Midbrain (tissue), 1 donor: ENCODE measurements at places on chromosomes 7 and 10.

DNA sequence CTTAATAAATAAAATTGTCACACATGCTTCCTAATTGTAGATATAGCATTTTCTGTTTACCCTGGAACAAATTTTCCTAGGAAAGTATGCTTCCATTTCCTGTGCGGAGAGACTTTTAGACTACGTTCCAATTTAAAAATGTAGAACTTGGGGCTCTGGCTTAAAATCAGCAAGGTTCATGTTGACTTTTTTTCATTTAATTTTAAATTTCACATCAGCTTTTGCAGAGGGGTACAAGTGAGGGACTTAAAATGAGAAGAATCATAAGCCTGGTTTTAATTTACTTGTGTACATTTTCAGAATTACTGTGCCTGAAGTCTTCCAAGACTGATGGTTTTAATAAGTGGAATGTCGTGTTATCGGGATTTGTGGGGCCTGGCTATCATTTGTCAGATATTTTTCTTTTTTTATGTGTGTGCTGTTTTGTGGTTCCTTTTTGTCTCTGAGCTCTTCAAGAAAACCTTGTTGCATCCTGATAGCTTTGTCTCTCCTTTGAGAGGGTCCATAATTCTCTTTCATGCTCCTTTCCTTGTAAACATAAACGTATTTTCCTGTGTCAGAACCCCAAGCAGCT lies 8.8 kb upstream of the ATRNL1 start:
- DNase-seq: no peak

DNA sequence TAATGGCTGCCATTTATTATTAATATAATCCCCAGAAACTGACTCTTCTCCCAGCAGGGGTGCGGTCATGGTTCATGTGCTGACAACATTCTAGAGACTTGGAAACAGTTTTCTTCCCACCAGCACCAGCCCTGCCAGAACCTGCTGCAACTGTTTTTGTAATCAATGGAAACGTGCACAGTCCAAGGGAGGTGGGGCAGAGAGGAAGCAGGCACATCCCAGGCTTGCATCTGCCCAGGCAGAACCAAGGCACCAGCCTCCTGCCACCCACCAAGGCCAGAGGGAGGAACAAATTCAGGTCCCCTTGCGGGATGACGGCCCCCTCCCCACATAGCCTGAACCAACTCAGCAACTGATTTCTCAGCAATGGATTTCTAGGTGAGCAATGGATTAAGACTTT lies 119.0 kb downstream of the OAT start:
- DNase-seq: no peak

DNA sequence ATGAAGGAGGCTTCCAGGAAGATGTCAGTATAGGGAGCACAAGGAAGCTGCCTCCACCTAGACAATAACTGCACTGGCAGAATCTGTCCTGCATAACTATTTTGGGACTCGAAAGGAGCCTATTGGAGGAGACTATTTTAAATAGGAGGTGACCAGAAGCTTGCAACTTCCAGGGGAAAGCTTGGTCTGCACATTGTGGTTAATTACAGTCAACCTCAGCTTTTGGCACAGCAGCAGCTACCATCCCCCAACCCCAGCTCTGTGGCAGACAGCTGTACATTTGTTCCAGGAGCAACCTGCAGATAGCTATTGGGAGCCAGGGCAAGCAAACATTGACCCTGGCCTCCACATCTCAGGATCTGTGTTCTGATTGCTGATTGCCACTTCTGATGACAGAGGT lies 46.3 kb upstream of the NANOS1 start:
- no peak for DNase-seq

DNA sequence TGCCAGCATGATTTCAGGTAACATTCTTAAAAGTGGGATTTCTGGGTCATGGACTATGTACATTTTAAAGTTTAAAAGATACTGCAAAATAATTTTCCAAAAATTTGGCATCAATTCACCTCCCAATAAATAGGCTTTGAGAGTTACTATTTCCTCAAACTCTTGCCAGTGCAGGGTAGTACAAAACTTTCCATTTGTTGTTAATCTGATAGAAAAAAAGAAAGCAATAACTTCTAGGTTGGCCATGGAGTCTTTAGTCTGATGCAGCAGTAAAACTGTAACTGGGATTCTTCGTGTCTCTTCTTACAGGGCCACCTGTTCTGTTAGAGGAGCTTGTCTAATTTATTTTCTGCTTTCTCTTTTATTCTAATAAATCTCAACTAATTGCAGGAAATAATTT lies 241.1 kb downstream of the MAGI2 start:
- DNase-seq: no peak

DNA sequence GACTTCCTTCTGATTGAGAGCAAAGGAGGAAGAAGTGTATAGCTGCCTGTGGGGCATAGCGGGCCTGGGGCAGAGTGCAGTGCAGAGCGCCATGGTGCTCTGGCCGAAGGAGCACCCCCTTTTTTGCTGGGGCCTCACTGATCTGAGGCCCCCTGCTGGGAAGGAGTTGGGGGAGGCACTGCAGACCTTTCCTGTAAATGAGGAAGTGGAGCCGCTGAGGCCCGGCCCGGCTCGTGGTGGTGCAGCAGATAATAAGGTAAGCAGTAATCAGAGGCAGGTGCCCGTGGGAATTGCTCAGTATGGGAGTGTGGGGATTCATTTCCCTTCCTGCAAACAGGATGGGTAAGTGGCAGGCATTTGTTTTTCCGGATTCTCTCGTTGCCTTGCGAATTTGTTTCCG lies 373.7 kb upstream of the MKI67 start:
- no peak for DNase-seq

GRCh38 chr7:45401155-45401554 lies 173.0 kb upstream of the ADCY1 start:
- DNase-seq: no peak

- DNase-seq: no peak
These were observed 5.2 kb upstream of the NOLC1 start for GRCh38 chr10:102146971-102147428.

GRCh38 chr7:149838992-149839408 lies 825 bp downstream of the ZNF862 start:
- peak; percentile 6 for DNase-seq

GRCh38 chr7:47327346-47327697 lies 254.6 kb downstream of the TNS3 start:
- peak; percentile 60 for DNase-seq

- no peak for DNase-seq
These were observed 461.4 kb downstream of the GRM8 start for GRCh38 chr7:126791306-126791705.

- DNase-seq: no peak
These were observed 21.2 kb downstream of the ZNF680 start for GRCh38 chr7:64541438-64542359.

- DNase-seq: peak; percentile 42
These were observed 120.6 kb downstream of the PRPF18 start for GRCh38 chr10:13707156-13707881.

DNA sequence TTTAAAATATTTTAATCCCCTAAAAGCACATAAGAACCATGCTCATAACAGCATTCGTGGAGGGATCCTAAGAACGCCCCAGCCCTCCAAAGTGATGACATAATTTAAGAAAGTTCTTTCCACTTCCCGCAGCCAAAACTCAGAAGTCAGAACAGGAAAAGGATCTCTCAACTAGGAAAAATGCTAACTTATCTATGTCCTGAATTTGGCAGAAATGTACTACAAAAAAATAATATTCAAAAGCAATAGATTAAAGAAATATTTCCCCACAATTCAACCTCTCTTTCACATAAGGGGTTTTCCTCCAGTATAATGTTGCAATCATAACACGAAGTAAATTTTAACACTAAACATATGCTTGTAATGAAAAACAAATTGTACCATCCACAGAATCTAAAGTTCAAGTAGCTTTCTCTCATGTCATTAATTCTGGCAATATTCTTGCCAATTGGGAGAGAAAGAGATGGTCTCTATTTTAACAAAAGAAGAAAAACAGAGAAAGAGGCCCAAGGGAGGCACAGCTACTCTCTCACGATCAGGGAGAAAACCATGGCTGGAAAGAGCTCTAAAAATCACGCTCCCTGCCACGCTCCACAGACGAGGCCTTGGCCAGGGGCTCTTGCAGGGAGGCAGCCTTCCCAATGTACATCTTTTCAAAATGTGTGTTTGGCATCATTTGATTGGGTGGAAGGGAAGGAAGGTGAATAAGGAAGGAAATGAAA lies 22.9 kb downstream of the ASB13 start:
- no peak for DNase-seq

- DNase-seq: no peak
These were observed 11.0 kb upstream of the HPS1 start for GRCh38 chr10:98457721-98458120.

DNA sequence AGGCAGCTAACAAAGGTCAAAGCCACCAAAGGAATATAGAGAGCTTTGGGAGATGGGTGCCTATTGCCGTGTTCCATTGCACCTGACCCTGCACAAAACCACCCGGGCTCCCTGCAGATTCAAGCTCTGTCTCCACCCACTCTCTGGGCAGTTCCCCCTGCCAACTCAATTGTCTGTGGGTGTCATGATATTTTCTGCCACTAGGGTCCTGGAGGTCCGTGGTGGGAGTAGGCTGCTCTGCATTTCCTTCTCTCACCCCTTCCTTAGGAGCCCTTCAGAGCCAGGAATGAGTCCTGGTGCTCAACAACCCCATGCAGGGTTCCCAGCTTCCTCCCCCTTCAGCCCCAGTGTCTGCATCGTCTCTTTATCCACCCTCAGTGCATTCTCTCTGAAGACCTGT lies 34.1 kb downstream of the PNLIPRP2 start:
- DNase-seq: no peak

GRCh38 chr10:60757420-60757895 lies 20.8 kb upstream of the CDK1 start:
- no peak for DNase-seq

DNA sequence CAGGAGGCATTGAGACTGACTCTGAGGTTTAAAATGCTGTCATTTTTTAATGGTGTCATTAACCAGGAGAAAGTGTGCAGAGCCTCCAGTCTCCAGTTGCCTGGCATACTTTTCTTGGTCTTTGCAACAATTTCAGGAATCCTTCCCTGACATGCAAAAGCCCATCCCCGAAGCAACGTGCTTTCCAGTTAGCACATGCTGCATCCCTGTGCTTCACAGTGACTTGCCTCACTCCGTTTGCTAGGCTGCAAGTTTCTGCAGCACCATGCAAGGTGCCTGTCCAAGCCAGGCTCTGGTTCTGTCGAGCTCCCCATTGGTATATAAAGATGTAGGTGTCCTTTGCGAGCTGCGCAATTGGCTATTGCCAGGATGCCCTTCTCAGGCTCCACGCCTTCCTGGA lies 135.0 kb downstream of the GALNT17 start:
- no peak for DNase-seq

GRCh38 chr10:131314799-131315198 lies 3.3 kb upstream of the TCERG1L start:
- DNase-seq: no peak

GRCh38 chr10:34666008-34666704 lies 148.9 kb downstream of the PARD3 start:
- DNase-seq: peak; percentile 36

DNA sequence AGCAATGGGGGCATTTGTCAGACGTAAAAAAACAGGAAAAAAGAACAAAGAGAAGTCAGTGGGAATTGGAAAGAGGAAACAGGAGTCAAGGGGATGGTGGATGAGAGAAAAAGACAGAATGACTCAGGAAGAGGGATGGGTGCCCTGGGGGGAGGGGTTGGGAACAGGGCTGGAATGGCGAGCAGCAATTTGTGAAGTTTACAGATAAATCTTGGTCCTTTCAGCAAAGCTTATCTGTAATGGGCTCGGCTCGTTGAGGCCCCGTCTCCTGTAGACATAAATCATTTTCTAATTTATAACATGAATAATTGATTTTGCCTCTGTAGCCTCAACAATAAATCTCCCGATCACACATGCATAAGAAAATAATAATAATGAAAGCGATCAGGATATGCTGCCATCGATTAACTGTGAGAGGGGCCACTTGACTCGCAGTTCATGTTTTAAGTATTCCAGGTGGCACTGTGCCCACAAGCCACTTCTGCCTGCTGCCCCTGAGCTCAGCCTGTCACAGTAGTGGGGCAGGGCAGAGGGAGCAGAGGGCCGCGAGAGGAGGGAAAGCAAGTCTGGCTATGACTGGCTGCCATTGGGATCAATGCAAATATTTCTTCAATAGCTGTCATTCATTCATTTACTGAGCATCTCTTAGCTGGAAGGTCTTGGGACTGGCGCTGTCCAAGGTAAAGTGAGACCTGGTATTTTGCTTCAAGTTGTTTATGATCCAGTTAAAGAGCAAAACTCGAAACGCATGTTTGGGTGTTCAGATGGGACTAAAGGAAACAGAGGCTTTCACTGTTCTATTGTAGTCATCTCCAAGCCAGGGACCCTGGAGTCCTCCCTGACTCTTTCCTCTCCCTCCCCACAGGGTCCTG lies 47.4 kb upstream of the R3HCC1L start:
- no peak for DNase-seq

- DNase-seq: no peak
These were observed 30.8 kb upstream of the GPAM start for GRCh38 chr10:112214298-112214926.

- no peak for DNase-seq
These were observed 62.6 kb downstream of the RASGEF1A start for GRCh38 chr10:43204042-43204942.

DNA sequence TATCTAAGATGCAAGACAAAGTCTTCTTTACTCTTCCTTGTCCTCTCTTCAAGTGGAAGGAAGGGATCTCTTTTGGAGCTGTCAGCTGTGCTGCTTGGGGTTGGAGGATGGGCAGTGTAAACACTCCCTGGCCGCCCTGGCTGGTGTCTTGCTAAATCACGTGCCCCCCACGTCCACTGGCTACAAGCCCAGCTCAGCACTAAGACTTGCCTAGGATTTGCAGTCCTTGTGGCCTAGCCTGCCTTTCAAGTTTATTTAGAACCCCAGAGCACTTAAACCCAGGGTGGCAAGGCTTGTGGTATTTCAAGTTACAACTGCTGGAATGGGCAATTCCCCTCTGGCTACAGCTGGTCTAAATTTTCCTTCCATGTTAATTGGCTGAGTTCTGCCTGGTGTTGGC lies 272.4 kb upstream of the MYO3A start:
- no peak for DNase-seq

GRCh38 chr7:93894426-93894825 lies 3.9 kb upstream of the TFPI2 start:
- DNase-seq: no peak

DNA sequence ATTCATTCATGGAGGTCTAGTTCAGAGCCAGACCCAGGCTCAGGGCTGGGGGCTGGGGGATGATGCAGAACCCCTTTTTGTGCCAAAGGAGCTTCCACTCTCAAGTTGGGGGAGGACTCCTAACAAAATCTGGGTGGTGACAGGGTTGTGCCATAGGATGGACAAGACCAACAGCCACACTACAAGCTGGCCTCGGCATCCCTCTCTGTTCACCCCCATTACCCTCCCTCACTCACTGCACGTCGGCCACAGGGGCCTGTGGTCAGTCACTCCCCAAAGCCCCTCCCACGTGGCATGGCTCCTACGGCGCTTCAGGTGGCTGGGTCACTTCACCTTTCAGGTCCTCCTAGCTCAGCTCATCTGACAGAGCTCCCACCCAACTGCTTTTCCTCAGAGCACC lies 348.7 kb upstream of the ZMIZ1 start:
- DNase-seq: no peak

GRCh38 chr7:15503603-15504290 lies 58.1 kb downstream of the AGMO start:
- DNase-seq: no peak
